ENCODE measurements at places on chromosomes 11 and 22.

GRCh38 chr11:26399336-26399735 is 67.4 kb downstream of the ANO3 start:
- DNase-seq, result no peak

DNA sequence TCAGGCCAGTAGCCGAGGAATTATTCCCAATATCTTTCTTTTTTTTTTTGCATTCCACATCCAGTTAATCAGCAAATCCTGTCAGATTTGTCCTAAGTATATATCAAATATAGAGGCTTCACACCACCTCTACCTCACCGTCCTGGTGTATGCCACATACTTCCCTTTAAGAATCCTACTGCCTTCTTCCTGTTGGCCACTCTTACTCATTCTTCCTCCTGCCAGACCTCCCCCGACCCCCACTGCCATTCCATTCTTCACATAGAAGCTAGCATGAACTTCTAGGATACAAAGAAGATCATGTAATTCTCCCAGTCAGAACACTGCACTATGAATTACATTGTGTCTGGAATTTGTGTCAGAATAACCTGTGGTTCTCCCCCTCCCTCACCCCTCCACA is 89.5 kb downstream of the TRIM44 start:
- no peak for DNase-seq

DNA sequence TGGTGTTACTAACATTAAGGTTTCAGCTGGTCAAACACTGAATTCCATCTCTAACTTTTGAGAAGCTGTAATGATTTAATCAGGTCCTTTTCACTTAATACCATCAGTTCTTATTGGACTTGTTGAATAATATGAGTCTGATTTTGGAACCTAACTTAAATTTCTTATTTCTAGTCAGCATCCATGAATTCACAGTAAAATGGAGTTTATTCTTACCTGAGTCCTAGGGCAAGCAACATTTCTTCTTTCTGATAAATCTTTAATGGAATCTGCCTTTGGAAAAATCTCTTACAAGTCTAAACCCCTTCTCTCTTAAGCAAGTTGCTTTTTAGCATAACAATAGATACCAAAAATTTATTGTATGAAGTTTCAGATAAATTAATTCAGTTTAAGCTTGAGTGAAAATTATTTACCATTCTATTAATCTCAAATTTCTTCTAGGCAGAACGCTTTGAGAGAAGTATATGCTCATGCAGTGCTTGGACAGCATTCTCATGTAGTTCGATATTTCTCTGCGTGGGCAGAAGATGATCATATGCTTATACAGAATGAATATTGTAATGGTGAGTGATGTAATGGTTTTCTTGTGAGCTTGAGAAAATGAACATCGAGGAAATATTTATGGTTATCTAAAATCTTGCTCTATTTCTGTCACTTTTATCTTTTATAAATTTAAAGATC is 3.4 kb downstream of the WEE1 start:
- no peak for DNase-seq

DNA sequence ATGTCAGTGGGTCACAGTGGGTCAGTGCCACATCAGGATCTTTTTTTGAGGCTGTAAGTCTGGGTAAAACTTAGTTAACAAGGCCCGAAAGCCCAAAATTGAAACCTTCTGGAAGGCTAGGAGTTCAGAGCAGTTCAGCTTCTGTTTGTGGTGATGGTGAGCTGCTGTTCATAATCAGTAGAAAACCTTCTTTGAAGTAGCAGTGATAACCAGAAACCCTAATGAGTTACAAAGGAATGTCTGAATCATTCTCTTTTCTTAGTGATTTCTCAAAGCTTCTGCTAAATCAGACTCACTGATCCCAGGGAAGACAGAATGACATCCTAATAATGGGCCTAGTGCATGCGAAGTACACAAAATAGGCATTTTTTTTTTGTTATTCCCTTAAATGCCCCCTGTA is 124.7 kb downstream of the PARVA start:
- DNase-seq, result no peak

DNA sequence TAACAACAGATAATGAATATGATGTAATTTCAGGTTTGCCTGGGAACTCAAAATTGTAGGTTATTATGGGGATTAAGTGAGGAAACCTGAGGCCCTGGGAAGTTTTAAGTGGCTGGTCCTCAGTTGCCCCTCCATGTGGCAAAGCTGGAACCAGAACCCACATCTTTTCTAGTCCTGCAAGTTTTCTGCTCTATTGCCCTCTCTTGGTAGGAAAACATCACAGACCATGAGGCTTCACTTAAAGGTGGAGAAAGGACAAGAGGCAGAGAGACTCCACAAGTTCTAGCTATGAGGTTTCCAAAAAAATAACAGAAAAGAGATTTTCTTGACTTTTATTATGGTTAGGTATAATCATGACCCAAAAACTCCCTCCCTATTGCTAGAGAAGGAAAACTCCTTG is 115.5 kb upstream of the DDI1 start:
- DNase-seq, result no peak

GRCh38 chr11:24820541-24820940 is 323.7 kb downstream of the LUZP2 start:
- DNase-seq, result no peak

DNA sequence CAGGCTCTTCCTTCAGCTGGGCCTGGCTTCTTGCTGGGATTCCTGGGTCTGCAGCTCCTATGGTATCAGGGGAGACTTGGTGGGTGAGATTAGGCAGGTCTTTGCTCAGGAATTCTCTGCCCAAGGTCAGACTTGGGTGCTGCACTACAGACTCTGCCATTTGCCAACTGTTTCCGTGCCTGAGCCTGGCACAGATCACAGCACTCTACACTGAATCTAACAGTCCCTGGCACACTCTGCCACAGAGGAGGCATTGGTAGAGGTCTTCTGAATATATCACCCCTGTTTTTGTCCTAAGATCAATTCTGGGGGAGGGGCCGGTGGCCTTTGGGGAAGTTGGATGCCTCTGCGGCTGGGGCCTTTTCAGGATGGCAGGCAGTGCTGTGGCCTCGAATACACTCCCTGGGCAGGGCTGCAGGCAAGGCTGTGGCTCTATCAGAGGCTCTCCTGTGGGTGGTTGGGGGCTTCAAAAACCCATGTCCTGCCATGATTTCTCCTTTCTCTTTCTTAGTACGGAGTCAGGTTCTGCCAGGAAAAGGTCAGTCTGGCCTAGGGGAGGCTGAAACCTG is 115.0 kb upstream of the NARS2 start:
- no peak for DNase-seq

- no peak for DNase-seq
Observed at GRCh38 chr11:95095858-95096587, 6.4 kb downstream of the ENDOD1 start.

DNA sequence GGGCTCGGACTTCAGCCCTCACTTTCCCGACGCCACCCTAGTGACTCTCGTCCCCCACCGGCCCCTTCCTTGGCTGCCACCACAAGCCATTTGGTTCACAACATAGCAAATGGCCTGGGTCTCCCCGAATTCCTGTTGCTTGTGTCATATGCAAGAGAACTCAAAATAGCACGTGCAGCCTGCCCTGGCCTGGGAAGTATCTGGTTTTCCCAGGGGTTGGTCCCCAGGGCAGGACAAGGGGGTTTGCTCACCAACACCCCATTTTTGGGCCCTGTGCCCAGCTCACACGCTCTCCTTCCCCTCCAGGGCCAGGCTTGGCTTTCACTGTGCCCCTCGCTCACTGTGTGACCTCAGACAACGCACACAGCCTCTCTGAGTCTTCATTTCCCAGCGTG is 12.8 kb upstream of the TPCN2 start:
- no peak for DNase-seq

DNA sequence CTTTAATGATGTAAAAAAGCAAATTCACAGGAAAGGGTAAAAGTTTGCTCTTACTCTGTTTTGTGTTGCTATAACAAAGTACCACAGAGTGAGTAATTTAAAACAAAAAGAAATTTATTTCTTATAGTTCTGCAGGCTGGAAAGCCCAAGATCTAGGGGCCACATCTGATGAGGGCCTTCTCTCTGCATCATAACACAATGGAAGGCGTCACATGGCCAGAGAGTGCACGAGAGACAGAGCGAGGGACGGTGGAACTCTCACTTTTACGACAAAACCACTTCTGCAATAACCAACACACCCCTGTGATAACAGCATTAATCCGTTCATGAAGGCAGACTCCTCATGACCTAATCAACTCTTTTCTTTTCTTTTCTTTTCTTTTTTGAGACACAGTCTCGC is 31.1 kb downstream of the CD6 start:
- DNase-seq, result no peak

DNA sequence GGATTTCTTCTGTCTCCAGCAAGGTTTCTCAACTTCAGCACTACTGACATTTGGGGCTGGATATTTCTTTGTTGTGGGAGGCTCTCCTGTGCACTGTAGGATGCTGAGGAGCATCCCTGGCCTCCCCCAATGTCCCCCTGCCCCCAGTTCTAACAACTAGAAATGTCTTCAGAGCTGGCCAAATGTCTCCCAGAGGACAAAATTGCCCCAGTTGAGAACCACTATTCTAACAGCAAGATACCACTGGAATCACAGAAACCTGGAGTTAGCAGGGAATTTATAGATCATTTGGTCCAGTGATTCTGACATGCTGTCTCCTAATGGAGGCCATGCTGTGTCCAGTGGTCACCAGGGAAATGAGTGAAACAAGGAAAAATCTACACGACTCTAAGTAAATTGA is 32.2 kb upstream of the DMC1 start:
- DNase-seq, result no peak

DNA sequence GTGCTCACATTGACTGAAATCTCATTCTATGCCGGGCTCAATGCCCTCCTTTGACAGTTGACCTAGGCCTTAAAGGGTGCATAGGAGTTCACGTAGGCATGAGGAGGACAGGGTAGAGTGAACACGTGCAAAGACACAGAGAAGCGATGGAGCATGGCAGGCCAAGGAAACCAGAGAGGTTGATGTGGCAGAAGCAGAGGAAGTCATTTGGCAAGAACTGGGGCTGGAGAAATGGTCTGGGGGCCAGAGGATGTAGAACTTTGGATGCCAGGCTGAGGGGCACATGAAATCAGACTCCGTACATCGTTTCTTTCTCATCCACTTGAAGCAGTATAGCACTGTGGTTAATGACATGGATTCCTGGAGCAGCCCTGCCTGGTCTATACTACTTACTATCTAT is 13.6 kb upstream of the ABCC8 start:
- no peak for DNase-seq

DNA sequence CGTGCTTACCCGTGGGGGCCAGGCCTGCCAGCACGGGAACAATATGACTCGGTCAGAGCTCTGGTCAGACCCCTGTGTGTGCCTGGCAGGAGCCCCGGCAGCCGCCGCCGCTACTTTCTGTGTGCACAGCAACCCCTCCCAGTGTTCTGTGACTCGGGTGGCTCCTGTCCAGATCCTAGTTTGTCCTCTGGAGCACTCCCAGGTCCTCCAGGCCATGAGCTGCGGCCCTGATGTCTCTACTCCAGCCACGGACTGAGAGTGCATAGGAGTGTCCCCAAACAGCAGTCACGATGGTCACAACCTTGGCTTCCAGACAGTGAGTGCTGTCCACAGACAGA is 3.2 kb downstream of the NDUFS8 start:
- DNase-seq, result no peak

GRCh38 chr11:79241205-79241851 is 199.5 kb downstream of the TENM4 start:
- DNase-seq, result no peak

DNA sequence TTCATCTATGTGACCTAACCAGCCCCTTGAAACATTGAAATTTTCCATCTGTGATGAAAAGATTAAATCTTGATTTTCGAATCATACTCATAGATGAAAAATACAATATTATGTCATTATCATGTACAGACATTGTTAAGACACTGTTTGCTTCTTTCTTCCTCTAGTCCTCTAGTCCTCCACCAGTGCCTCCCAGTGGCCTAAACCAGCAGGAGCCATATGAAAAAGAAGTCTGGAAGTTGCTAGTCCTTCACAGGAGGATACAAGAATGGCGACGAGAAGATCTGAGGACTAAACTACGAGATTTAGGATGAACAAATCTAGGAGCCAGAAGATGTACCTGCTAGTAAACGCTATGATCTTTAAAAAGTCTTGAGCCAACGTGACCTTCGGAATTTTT is 134.1 kb downstream of the SLC17A6 start:
- no peak for DNase-seq

GRCh38 chr11:112382561-112382960 is 121.9 kb upstream of the PLET1 start:
- DNase-seq, result no peak

GRCh38 chr11:67282155-67282875 is 6.8 kb upstream of the ANKRD13D start:
- DNase-seq, result no peak

All from stimulated activated CD8-positive, alpha-beta memory T cell treated with anti-CD3 and anti-CD28 coated beads, Interleukin-4, amount 100 ng/mL, for 1 hour (primary cell).